ENCODE measurements at places on chromosomes 1 and 21. TPM values are rescaled to one million over a fixed set of nuclear protein-coding genes. Genes with fewer than 3 reads are reported as not detected.

- no peak overlapping the region for H3K27ac ChIP-seq
- peaks cover 28% of the 10 kb centered on the region for H3K36me3 ChIP-seq
- no peaks in the 10 kb centered on the region for H3K27me3 ChIP-seq
- DNase-seq = no peak
- H3K4me1 ChIP-seq = peaks cover 64% of the 10 kb centered on the region
These were observed 10.9 kb downstream of the TAGLN2 start for GRCh38 chr1:159914252-159915018.

DNA sequence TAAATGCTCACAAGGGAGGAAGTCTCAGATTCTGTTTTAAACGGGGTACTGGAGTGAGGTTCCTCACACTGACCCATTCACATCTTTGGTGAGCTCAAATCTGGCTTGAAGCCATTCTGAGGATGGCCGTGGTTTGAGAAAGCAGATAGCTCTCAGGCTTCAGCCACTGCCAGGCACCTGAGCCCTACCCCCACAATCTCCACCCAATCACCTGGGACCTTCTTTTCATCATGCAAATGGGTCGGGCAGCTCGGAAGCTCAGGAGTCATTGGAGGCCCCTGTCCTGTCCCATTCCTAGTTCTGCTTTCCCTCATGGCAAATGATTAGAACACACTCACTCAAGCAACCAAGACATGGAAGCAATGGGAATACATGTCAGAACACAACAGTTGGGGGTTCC lies 141.4 kb upstream of the ETS2 start:
- H3K36me3 ChIP-seq = no peaks in the 10 kb centered on the region
- DNase-seq = no peak
- H3K4me3 ChIP-seq = no peak overlapping the region
- H3K27ac ChIP-seq = no peak overlapping the region
- peaks cover 6% of the 10 kb centered on the region for H3K4me1 ChIP-seq

DNA sequence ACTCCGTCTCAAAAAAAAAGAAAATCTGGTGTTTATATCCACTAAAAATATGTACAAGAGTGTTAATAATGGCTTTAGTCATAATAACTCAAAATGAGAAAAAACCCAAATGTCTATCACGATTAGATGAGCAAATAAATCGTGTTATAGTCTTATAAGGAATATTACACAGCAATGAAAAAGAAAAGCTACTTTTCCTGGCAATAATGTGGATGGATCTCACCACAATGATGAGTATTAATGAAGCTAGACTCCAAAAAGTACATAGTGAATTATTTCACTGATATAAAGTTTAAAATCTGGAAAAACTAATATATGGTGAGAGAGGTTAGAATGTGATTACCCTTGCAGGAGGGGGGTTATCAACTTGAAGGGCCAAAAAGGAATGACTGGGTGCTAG lies 9.7 kb downstream of the CD244 start:
- DNase-seq = no peak
- no peaks in the 10 kb centered on the region for H3K27me3 ChIP-seq

DNA sequence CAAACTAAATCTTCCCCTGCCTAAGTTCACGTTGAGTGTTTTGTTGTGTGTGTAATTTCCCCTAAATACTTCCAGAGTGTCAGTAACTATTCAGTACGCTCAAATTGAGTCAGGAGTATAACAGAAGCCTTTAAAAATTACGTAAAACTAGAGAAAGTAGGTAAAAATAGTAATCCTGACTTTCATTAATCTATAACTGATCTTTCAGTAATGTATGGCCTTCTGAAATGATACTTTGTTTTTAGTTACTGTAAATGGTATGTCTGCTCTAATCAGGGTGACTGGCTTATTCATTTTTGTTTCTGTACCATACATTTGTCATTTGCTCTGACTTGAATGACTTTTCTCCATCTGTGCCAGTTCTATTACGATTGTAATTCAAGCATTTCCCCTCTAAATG lies 29.4 kb downstream of the MIER1 start:
- H3K27me3 ChIP-seq = no peaks in the 10 kb centered on the region
- no peak overlapping the region for H3K4me3 ChIP-seq
- no peak for DNase-seq
- H3K4me1 ChIP-seq = peaks cover 32% of the 10 kb centered on the region
- H3K27ac ChIP-seq = peak overlapping the region; percentile 10
- peaks cover 42% of the 10 kb centered on the region for H3K36me3 ChIP-seq

DNA sequence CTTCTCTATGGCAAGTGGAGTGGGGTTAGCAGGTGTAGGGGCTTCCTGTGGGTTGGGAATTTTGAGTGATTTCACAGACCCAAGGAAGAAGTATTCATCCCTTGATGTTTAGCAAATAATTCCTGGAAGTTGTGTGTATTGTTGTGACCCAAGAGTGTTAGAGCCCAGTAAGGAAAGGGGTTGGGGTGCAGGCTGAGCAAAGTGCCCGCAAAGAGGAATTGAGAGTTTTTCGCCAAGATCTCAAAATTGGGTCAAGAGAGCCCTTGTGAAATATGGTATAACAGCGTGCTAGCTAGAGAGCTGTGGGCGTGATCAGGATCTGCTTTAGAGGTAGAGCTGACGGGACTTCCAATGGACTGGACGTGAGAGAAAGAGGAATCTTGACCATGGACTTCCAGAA lies 73.0 kb upstream of the LAPTM5 start:
- peaks cover 33% of the 10 kb centered on the region for H3K27me3 ChIP-seq
- no peak overlapping the region for H3K4me3 ChIP-seq
- no peaks in the 10 kb centered on the region for H3K4me1 ChIP-seq
- H3K36me3 ChIP-seq = no peaks in the 10 kb centered on the region
- H3K27ac ChIP-seq = no peak overlapping the region

GRCh38 chr1:71787699-71788098 lies 494.6 kb downstream of the NEGR1 start:
- H3K4me1 ChIP-seq = no peaks in the 10 kb centered on the region
- no peak overlapping the region for H3K27ac ChIP-seq
- H3K36me3 ChIP-seq = no peaks in the 10 kb centered on the region

- H3K4me3 ChIP-seq = no peak overlapping the region
- no peaks in the 10 kb centered on the region for H3K36me3 ChIP-seq
- H3K4me1 ChIP-seq = no peaks in the 10 kb centered on the region
- no peaks in the 10 kb centered on the region for H3K27me3 ChIP-seq
These were observed 588.7 kb downstream of the MATN1 start for GRCh38 chr1:30134466-30135217.

DNA sequence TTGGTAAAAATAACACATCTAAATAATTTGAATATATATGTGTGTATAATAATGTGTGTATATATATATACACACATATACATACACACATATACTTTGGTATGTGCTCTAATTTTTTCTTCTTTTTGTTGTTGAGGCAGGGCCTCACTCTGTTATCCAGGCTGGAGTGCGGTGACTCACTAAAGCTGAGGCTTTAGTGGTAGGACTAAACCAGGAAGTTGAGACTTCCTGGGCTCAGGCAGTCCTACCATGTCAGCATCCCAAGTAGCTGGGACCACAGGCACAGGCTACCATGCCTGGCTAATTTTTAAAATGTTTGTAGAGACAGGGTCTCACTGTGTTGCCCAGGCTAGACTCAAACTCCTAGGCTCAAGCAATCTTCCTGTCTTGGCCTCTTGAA lies 46.7 kb upstream of the CXADR start:
- no peak for DNase-seq
- no peak overlapping the region for H3K4me3 ChIP-seq
- H3K36me3 ChIP-seq = no peaks in the 10 kb centered on the region
- H3K27ac ChIP-seq = no peak overlapping the region
- no peaks in the 10 kb centered on the region for H3K4me1 ChIP-seq

DNA sequence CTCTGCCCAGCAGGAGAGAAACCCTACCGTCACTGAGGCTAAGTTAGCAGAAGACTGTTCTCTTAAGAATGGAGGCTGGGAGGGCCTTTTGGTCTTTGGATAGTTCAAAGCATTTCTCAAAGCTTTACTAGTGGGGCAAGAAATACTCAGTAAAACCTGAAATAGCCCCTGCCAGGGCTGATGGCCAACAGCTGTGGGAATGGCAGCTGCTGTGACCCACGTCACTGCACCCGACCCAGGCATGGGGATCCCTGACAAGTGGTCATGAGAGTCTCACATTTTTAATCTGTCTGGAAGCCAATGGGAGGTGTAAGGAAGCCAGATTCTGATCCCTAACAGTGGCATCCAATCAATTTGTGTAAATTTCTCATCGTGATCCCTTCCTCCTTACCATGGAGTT lies 44.5 kb upstream of the ENAH start:
- no peaks in the 10 kb centered on the region for H3K4me1 ChIP-seq
- no peaks in the 10 kb centered on the region for H3K27me3 ChIP-seq
- H3K27ac ChIP-seq = no peak overlapping the region
- H3K4me3 ChIP-seq = no peak overlapping the region

DNA sequence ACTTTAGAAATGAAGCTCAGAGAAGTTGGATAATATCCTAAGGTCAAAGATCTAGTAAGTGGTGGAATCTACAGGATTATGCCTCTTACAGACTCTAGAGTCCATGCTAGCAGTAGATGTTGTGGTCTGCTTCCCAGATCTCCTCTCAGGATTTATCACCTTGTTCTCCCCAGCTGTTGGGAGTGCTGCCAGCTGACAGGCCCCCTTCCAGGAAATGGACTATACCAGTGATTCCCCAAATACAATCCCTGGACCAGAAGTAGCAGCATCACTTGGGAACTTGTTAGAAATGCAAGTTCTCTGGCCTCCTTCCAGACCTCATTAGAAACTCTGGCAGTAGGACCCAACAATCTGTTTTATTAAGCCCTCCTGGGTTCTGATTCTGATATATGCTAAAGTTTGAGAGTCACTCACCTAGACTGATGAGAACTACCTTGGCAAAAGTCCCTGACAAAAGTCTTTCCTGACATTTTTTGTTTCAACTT lies 24.5 kb upstream of the NTNG1 start:
- no peaks in the 10 kb centered on the region for H3K36me3 ChIP-seq
- DNase-seq = no peak
- peaks cover 8% of the 10 kb centered on the region for H3K27me3 ChIP-seq

DNA sequence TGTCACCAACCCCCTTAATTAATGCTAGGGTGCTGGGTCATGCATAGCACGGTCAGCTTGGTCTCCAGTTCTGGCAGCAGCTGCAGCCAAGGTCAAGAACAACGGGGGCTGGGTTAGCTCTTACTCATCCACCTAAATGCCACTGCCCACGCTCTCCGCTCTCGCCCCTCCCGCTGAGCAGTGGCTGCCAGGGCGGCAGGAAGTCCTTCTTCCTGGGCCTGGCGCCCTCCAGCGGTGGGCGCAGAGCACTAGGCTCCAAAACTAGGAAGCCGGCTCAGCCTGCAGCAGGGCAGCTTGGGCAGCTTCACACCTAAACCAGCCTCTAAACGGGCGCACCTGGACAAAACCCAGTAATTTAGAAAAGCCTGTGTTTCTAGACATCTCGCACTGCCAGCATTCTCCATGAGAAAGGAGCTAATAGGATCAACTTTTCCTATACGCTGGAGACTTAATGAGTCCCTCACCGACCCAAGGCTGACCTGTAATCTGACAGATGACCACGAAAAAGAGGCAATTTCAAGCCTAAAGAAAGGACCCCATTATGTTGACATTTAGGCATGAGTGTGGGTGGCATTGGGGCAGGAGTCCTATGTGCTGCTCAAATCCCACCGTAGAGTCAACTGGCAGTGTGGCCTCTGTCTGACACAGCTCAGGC lies 78.4 kb upstream of the LRRN2 start:
- H3K4me1 ChIP-seq = peaks cover 10% of the 10 kb centered on the region
- H3K36me3 ChIP-seq = no peaks in the 10 kb centered on the region
- no peak overlapping the region for H3K27ac ChIP-seq

The OR2L13 gene
- not detected for total RNA-seq
